CD4-positive, alpha-beta T cell treated with Interleukin-12 subunit alpha and Interleukin-12 subunit beta, for 1 hour (primary cell): ENCODE measurements at places on chromosomes 6 and 20.

GRCh38 chr6:113719064-113719463 lies 138.1 kb upstream of the MARCKS start:
- DNase-seq, result no peak

DNA sequence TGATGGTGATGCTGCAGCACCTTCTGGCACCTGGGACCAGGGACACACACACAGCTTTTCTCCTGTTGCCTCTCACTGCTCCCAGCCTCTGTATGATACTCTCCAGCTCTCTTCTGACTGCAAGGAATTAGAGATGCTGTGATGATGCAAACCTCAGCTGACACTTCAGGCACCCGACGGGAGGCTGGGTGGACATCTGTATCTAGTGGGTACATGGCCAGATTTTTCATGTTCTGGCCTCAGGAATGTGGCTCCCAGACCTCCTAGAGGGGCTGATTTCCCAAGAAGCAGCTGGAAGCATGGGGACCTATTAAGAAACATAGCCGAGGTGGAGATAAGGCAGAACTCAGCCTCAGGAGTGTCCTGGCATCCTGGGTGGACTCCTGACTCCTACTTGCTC lies 6.8 kb upstream of the EPB41L1 start:
- no peak for DNase-seq

DNA sequence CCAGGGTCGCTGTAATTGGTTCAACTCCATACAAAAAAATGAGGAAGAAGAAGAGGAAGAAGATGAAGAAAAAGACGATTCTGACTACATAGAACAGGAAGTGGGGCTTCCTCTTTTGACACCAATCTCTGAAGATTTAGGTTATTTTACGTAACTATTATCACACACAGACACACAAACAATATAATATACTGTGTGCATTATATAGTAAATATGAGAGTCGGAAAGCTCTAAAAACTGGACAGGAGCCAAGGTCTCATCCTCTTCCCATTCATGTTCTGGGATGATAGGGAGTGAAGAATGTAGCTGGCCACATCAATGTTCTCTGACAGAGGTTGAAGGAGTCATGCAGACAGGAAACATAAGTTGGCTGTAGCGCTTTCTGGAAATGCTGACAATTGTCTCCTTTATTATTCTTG lies 13.3 kb downstream of the RSPH4A start:
- DNase-seq, result no peak

GRCh38 chr20:19113343-19113930 lies 99.0 kb upstream of the SLC24A3 start:
- DNase-seq, result no peak

DNA sequence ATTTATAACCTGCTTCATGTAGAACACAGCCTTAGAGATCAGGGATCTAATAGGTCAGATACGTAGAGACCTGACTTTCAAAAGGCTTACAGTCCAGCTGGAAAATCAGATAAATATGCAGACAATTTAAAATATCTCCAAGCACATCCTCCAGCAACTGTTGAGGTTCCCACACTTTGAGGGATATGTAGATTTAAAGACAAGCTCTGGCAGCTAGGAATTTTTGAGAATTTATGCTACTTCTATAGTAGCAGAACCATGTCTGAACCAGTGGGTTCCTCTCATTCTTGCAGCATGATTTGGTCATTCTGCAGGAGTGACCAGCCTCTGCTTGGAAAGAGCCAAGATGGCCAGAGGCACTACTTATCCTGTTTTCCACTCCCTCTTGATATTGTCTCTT lies 60.5 kb downstream of the CYB5R4 start:
- DNase-seq, result no peak

- DNase-seq, result peak; percentile 72
Observed at GRCh38 chr20:35490736-35491181, 35.4 kb downstream of the CEP250 start.
